ENCODE measurements at places on chromosomes 7 and 10.

DNA sequence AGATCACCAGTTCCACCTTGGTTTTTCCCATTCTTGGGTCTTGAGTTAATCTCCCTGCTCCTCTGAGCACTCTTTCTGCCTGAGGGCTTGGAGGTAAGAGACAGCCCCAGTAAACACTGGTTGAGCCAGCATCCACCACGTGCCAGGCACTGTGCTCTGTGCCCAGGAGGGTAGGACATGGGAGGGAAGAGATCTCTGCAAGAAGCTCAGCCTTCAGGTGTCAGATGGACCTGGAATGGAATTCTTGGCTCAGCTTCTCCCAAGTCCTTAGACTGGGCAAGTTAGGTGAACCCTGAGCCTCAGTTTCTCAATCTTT, 2.5 kb downstream of the ZYX start:
- no peak for DNase-seq

DNA sequence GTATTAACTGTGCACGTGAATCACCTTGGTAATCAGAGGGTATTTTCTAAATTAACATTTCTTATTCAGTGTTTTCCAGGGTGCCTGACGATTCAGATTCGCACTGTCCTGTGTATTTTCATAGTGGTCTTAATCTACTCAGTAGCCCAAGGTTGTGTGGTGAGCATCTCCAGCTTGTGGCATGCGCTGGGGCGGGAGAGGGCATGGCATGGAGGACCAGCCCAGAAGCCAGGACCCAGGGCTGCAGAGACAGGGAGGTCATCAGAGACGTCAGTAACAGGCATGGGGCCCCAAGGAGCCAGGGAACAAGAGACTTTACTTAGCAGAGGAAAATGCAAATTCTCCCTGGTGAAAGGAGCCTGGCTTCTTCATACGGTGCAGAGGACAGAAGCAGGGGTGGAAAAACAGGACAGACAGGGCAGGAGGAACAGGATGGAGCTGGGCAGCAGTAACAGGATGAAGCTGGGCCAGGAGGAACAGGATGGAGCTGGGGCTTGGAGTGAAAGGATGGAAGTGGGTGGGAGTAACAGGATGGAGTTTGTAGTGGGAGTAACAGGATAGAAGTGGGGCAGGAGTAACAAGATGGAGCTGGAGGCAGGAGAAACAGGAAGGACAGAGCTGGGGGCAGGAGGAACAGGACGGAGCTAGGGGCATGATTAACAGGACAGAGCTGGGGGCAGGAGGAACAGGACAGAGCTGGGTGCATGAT, 110.9 kb downstream of the ADCY1 start:
- no peak for DNase-seq

DNA sequence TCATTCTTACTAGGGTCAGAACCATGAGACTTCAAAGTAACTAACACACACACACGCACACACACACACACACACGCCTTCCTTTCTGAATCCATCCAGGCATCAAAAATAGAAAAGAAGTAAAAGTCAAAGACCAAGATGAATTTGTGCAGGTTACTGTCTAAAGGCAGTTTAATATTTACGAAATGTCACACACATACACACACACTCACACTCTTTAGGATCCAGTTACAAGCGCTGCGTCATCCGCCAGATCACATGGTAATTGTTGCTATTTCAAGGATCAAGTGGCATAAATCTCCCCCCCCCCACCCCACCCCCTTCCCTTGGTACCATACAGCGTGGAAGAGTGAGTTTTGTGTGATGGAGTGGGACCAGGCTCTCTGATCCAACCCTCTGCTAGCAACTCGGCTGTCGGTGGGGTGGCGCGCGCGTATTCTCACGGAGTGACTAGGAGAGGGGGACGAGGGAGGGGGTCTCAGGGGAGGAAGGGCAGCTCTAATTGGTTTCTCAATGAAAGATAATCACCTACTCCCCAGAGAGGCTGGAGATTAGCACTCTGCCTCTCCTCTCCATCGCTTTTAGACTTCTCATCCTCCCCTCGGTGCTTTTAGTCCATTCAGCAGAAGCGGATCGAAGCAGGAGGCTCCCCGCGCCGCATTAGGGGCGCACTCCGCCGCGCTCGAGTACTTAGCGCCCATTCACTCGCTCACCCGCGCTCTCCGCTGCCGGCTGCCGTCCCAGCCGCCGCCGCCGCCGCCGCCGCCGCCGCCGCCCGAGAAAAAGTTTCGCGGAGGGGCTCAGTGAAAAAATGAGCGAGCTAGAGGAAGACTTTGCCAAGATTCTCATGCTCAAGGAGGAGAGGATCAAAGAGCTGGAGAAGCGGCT, 83.5 kb upstream of the PRKG1 start:
- no peak for DNase-seq

GRCh38 chr10:17237915-17238444, 9.9 kb downstream of the VIM start:
- DNase-seq: no peak

GRCh38 chr10:90204131-90204955, 503.0 kb downstream of the KIF20B start:
- DNase-seq: no peak

- DNase-seq: no peak
Observed at GRCh38 chr7:155997431-155998327, 185.4 kb upstream of the SHH start.

GRCh38 chr10:13990392-13990805, 340.3 kb downstream of the FRMD4A start:
- DNase-seq: no peak

DNA sequence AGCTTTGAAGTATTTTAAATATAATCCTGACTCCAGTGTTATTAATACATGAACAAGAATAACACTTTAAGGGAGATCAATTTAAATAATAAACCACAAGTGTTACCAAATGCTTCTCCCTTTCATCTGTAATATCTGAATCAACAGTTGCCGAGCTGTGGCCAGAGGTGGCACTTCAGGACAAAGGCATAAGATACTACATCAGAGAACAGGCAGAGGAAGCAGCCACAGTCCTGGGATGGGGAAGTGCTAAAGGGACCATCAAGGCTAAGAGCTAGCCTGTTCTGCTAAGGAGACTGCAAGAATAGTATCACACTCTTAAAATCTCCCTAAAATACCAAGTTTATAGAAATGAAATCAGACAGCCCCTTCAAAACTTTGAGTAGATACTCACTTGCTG, 378.2 kb upstream of the PRKCQ start:
- DNase-seq: no peak

All from CD4-positive, alpha-beta T cell (primary cell).